Fibroblast of lung (primary cell): ENCODE measurements at places on chromosomes 12 and 14.
A peak's percentile ranks its signal among the peaks of the same experiment; 100 is the strongest.

- DNase-seq: no peak
Measured at GRCh38 chr14:22821193-22822015, 6.2 kb upstream of the SLC7A7 start.

GRCh38 chr12:76158518-76159321 lies 74.2 kb upstream of the NAP1L1 start:
- DNase-seq: peak; percentile 80

GRCh38 chr12:45737638-45738037 lies 8.1 kb downstream of the ARID2 start:
- DNase-seq: no peak

DNA sequence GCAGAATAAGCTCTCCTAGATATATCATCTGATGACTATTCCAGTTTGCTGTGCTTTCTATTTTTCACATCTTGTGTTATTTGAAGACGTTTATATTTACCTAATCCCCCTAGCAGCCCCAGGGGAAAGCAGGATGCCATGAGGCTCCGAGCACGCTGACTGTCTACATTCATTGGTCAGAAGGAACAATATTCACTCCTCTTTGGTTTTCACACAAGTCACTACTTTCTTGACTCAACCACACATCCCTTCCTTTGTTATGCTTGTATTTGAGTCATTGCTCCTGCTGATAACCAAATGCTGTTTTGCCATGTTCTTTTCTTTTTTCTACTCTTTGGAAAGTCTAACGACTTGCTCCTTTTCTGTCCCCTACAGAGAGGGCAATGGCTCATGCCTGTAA lies 86.5 kb upstream of the SLC38A2 start:
- DNase-seq: peak; percentile 24

GRCh38 chr12:76942267-76942666 lies 63.4 kb upstream of the CSRP2 start:
- peak; percentile 70 for DNase-seq

DNA sequence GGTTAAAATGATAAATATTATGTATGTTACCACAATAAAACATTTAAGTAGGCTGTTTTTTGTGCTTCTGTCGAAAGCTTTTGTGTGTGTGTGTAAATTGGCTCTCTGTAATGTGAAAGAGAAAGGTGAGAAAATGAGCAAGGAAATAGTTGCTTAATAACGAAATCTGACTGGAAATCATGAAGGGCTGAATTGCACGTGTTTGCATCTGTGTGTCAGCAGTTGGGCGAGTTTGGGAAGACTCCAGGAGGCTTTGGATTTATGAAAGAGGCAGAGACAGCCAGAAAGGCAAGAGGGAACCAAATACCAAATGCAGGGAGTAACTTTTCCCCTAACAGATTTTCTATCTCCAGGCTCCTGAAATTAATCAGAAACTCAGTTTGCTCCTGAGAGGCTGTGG lies 47.2 kb upstream of the PLEKHG3 start:
- peak; percentile 85 for DNase-seq

- no peak for DNase-seq
Measured at GRCh38 chr12:68815928-68816800, 8.2 kb downstream of the MDM2 start.

DNA sequence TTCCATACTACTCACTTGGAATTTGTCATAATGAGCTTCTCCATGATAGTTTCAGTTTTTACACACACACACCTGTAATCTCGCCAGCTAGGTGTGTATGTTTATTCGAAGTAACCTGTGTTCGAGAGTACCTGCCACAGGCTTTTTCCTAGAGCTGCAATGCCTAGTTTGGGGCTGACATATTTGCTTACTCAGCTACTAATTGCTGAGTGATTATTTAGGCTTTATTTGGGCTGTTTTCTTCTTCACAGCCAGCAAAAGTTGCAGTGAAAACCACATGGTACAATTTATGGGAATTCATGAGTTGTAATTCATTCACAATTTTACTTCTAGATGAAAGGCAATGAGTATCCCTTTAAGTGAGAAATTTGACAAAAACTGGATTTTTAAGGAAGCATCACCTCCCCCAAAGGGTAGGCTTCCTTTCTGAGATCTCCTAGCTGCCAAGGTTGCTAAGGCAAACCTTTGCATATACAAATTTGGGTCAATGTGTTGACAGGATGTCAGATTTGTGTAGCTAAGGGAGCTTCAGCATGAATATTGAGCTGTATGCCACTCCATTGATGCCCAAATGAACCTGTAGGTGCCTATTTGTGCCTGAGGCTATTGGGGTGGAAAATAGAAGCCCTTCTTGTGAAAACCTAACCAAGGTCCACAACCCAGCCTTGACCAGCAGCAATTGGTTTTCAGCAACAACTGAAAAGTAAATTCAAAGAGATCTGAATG lies 108.7 kb upstream of the OTX2 start:
- no peak for DNase-seq

- no peak for DNase-seq
Measured at GRCh38 chr12:227923-228845, 14.2 kb upstream of the SLC6A12 start.

DNA sequence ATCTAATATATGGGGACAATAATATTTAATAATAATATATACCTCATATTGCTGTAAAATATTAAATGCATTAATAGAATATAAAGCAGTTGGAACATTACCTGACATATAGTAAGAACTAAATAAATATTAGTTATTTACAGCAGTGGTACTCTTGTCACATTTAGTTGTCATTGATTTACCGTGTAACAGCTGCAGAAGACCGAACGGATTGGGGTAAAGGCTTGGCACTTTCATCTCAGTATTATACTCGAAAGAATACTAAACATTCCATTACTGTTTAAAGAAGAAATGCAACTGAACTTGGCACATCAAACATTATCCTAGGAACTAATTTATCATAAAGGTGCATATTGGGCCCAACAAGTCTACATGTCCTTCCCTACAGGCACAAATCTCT lies 61.1 kb downstream of the ITPR2 start:
- no peak for DNase-seq

DNA sequence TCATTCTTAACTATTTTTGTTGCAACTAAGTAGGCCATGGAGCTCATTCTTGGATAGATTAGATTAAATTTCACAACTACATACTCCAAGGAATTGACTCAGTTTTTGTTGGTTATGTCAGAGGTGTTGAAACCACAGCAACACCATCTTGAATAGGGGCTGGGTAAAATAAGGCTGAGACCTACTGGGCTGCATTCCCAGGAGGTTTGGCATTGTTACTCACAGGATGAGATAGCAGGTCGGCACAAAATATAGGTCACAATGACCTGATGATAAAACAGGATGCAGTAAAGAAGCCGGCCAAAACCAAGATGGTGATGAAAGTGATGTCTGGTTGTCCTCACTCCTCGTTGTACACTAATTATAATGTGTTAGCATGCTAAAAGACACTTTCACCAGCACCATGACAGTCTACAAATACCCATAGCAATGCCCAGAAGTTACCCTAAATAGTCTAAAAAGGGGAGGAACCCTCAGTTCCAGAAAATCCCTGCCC lies 20.9 kb downstream of the DMAC2L start:
- DNase-seq: peak; percentile 87

DNA sequence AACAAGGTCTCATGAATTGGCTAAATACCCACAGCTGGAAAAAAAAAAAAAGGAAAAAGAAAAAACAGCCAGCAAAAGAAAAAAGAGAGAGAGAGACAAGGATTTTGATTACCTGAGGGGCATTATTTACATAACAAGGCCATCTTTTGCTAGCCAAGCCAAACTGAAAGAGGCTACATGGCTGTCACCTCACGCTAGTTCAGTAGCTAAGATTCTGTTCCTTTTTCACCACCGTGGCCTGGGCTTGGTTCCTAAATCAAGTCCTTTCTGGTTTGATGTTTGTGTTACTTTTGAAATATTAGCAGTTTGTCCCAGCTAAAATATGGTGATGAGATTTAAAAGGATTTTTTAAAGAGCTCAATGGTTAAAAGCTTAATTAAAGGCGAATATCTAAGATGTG lies 2.0 kb upstream of the SDS start:
- no peak for DNase-seq

GRCh38 chr12:75208856-75209811 lies 505 bp downstream of the KCNC2 start:
- peak; percentile 36 for DNase-seq

DNA sequence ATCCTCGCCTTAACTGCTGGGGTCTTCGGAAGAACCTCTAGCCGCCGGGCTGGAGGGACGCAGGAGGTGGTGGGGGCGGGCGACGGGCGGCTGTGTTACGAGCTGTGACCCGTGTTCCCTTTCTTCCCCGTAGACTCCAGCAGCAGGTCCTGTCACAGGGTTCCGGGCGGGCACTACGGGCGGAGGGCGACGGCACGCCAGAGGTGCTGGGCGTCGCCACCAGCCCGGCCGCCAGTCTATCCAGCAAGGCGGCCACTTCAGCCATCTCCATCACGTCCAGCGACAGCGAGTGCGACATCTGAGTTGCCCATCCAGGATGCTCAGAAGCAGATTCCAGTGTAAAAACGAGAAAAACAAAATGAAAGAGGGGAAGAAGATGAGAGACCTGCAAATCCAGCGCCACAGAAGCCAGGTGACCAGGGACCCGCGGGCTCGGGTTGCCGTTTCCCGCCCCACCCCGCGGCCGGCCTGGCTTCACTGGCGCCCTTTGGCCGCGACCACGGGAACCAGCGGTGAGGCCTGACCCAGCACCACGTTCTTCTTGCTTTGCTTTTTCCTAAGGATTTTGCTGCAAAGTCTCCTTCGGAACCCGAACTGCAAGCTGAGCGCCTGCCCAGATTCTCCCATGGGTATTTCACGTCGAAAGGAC lies 2.1 kb downstream of the SIX6 start:
- DNase-seq: no peak
